Body of pancreas (tissue), 4 donors: ENCODE measurements at places on chromosomes 12 and 14. TPM values are rescaled to one million over a fixed set of nuclear protein-coding genes. Genes with fewer than 3 reads are reported as not detected.

- DNase-seq, result no peak
These were observed 218.4 kb upstream of the FAR2 start for GRCh38 chr12:28930704-28931103.

- DNase-seq, result no peak
These were observed 239.5 kb upstream of the SFSWAP start for GRCh38 chr12:131471271-131471905.

GRCh38 chr12:94942663-94943062, 60.8 kb downstream of the NDUFA12 start:
- DNase-seq, result no peak

OLR1 gene
- total RNA-seq, result 0.66 TPM

GRCh38 chr12:44015333-44015941, 179.6 kb downstream of the TMEM117 start:
- no peak for DNase-seq

DNA sequence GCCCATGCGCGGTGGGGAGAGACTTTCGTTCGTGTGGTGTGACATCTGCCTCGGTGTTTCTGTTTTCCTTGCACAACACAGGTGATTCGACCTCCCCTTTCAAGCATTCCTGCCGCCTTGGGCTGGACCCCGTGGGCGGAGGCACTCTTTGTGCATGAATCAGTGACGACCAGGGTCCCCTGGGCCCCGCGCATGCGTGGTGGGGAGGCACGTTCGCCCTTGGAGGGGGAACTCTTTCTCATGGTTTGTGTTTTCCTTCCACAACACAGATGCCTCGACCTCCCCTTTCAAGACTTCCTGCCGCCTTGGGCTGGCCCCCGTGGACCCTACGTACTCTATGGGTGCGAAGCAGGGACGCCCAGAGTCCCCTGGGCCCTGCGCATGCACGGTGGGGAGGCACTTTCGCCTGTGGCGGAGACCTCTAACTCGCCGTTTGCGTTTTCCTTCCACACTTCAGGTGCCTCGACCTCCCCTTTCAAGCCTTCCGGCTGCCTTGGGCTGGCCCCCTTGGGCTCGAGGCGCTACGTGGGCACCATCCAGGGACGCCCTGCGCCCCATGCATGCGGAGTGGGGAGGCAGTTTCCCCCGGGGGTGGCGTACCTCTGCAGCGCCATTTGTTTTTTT, 340.9 kb downstream of the ALG10 start:
- no peak for DNase-seq

- DNase-seq, result no peak
These were observed 251.3 kb downstream of the ALX1 start for GRCh38 chr12:85531341-85531740.

AQP2 gene
- not detected for total RNA-seq

- no peak for DNase-seq
These were observed 1339.2 kb downstream of the AACS start for GRCh38 chr12:126404293-126404881.

GRCh38 chr12:5138256-5138655, 94.6 kb downstream of the KCNA5 start:
- no peak for DNase-seq
